ENCODE measurements at places on chromosomes 5 and 9. TPM values are rescaled to one million over a fixed set of nuclear protein-coding genes. Genes with fewer than 3 reads are reported as not detected.
A peak's percentile ranks its signal among the peaks of the same experiment; 100 is the strongest.

DNA sequence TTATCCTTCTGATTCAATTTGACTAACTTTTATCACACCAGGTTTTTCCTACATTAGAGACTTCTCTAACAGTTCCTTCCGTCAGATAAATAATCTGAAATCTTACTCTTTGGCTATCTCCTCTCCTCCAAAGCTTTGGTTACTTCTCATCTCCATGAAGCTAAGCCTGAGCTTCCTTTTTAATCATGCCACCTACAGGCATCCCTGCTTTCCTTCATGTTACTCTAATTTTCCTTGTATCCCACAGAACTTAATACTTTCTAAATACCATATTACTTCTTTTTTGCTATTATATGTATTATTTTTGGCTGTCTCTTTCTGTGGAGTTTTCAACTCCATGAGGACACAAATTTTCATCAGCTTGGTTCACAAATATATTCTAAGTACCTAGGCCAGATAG lies 49.7 kb downstream of the C9 start:
- H3K4me1 ChIP-seq, result no peaks in the 10 kb centered on the region
- no peak overlapping the region for H3K4me3 ChIP-seq
- no peak for DNase-seq
- no peak overlapping the region for H3K27ac ChIP-seq
- no peaks in the 10 kb centered on the region for H3K27me3 ChIP-seq

Gene DMRTA1
- polyA plus RNA-seq, result 1.2 TPM

- H3K27me3 ChIP-seq, result no peaks in the 10 kb centered on the region
- DNase-seq, result no peak
- H3K27ac ChIP-seq, result peak overlapping the region; percentile 85
- H3K36me3 ChIP-seq, result no peaks in the 10 kb centered on the region
- H3K4me3 ChIP-seq, result peak overlapping the region; percentile 8
Observed at GRCh38 chr9:124652203-124652602, 118.9 kb downstream of the NR6A1 start.

GRCh38 chr5:145619806-145620310 lies 215.3 kb downstream of the PRELID2 start:
- no peaks in the 10 kb centered on the region for H3K36me3 ChIP-seq
- no peak overlapping the region for H3K27ac ChIP-seq
- no peaks in the 10 kb centered on the region for H3K27me3 ChIP-seq
- H3K4me1 ChIP-seq, result no peaks in the 10 kb centered on the region
- no peak for DNase-seq

- H3K36me3 ChIP-seq, result no peaks in the 10 kb centered on the region
- peaks cover 22% of the 10 kb centered on the region for H3K4me1 ChIP-seq
- DNase-seq, result no peak
- no peaks in the 10 kb centered on the region for H3K27me3 ChIP-seq
- H3K27ac ChIP-seq, result no peak overlapping the region
Observed at GRCh38 chr5:142095651-142096330, 12.8 kb upstream of the NDFIP1 start.

GRCh38 chr9:114025196-114025753 lies 52.8 kb downstream of the AMBP start:
- H3K36me3 ChIP-seq, result peaks cover 4% of the 10 kb centered on the region
- H3K27me3 ChIP-seq, result no peaks in the 10 kb centered on the region
- no peak for DNase-seq
- H3K4me1 ChIP-seq, result peaks cover 4% of the 10 kb centered on the region
- H3K4me3 ChIP-seq, result no peak overlapping the region

DNA sequence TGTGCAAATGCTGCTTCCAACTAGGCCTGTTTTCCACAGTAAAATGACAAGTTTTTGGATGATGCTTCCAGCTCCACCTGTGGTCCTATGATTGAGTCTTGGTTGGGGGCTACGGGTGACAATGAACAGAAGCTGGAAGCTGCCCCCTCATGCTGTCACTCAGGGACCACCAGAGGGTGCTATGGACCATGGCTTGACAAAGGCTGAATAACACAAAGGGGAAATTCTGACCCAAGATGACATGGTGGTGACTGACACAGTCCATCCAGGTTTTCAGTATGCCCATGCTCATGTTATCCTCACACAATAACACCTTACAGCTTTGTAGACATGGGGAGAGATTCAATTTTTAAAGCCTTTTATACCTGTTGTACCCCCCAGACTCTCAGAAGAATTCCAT lies 23.9 kb upstream of the SAP30L start:
- H3K36me3 ChIP-seq, result peaks cover 5% of the 10 kb centered on the region
- no peak for DNase-seq
- no peaks in the 10 kb centered on the region for H3K27me3 ChIP-seq
- H3K4me1 ChIP-seq, result no peaks in the 10 kb centered on the region

Gene SLC36A3
- not detected for polyA plus RNA-seq

DNA sequence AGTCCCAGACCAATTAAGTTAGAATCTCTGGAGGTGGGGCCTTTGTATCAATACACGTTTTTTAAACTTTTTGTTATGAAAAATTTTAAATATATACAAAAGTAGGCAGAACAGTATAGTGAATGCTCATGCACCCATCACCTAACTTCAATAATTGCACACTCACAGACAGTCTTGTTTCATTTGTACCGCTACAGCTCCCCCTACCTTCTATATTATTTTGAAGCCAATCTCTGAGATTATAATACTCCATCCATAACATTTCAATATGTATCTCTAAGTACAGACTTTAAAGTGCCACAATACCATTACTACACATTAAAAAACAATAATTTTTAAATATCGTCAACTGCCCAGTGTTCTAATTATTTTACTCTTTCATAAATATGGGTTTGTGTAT lies 32.9 kb downstream of the ISL1 start:
- DNase-seq, result no peak
- no peak overlapping the region for H3K4me3 ChIP-seq
- no peaks in the 10 kb centered on the region for H3K4me1 ChIP-seq
- H3K36me3 ChIP-seq, result no peaks in the 10 kb centered on the region
- H3K27ac ChIP-seq, result no peak overlapping the region
- no peaks in the 10 kb centered on the region for H3K27me3 ChIP-seq

Gene PCDHB14
- polyA plus RNA-seq, result 0.13 TPM

DNA sequence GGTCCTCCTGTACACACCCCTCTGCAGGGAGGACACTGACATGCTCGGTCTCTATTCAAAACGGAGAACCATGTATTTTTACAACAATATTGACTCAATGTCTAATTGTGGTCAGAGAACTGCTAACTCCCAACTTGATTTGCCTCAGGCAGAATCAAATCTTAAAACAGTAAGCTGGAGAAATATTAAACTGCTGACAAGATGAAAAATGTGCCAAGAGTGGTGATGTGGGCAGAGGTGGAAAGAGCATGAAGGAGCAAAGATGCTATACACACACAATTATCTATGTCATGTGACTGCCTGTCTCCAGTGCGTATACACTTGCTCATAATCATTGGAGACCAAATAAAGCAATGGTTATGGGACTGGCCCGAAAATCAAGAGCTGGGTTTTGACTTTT lies 556.1 kb upstream of the ZNF608 start:
- no peak for DNase-seq
- no peak overlapping the region for H3K4me3 ChIP-seq
- no peaks in the 10 kb centered on the region for H3K36me3 ChIP-seq
- no peaks in the 10 kb centered on the region for H3K27me3 ChIP-seq
- peaks cover 6% of the 10 kb centered on the region for H3K4me1 ChIP-seq

DNA sequence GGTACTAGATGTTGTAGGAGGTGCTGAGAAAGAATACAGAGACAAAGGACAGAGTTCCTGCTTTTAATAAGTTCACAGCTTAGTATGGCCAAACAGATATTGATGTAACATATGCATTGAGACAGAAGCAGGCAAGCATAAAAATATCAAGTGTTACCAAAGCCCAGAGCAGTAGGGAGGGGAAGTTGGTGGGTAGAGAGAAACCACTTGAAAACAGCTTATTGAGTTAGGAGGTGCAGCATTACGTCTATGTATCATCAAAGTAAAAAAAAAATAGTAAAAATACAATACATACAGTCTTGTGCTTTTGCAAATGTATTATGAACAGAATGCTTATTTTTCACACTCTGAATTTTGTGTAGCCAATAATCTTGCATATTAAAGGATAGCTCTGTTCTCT lies 441.8 kb upstream of the SGCD start:
- H3K27ac ChIP-seq, result no peak overlapping the region
- no peaks in the 10 kb centered on the region for H3K4me1 ChIP-seq
- no peaks in the 10 kb centered on the region for H3K36me3 ChIP-seq
- no peak for DNase-seq
- H3K4me3 ChIP-seq, result no peak overlapping the region
- no peaks in the 10 kb centered on the region for H3K27me3 ChIP-seq

GRCh38 chr5:62168506-62169281 lies 137.3 kb upstream of the KIF2A start:
- no peak overlapping the region for H3K27ac ChIP-seq
- DNase-seq, result no peak
- no peaks in the 10 kb centered on the region for H3K27me3 ChIP-seq
- no peak overlapping the region for H3K4me3 ChIP-seq
- H3K4me1 ChIP-seq, result peaks cover 7% of the 10 kb centered on the region
- H3K36me3 ChIP-seq, result no peaks in the 10 kb centered on the region
